ENCODE measurements at places on chromosomes 6 and 20.

DNA sequence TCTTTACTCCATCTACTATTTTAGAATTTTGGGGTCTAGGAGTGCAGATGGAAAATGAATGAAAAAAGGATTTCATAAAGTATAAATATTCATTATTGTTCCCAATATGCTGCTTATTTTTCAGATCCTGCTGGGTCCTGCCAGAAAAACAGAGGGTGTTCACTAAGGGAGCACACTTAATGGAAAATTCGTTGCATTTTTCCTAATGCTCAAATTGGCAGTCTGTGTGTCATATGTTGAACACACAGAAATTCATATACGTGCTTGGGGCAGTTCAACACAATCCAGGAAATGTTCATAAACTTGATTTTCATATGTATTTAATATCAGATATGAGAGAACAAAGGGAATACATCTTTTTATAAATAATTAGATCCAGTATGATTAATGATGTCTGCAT, 1019.4 kb downstream of the EPHA7 start:
- DNase-seq = no peak

- no peak for DNase-seq
Observed at GRCh38 chr20:39080326-39080725, 118.2 kb downstream of the DHX35 start.

- no peak for DNase-seq
Observed at GRCh38 chr20:13922241-13922640, 68.2 kb downstream of the SEL1L2 start.

- DNase-seq = peak; percentile 41
Observed at GRCh38 chr6:155171109-155171746, 92.6 kb upstream of the CLDN20 start.

- DNase-seq = no peak
Observed at GRCh38 chr6:165644586-165645266, 18.3 kb downstream of the PDE10A start.

GRCh38 chr20:44057698-44058675, 129.0 kb downstream of the JPH2 start:
- no peak for DNase-seq

GRCh38 chr20:43669332-43669731, 2.4 kb downstream of the MYBL2 start:
- no peak for DNase-seq

- no peak for DNase-seq
Observed at GRCh38 chr20:40900666-40901215, 127.9 kb upstream of the TOP1 start.

- no peak for DNase-seq
Observed at GRCh38 chr6:138988469-138988834, 399 bp upstream of the REPS1 start.

- no peak for DNase-seq
Observed at GRCh38 chr6:9761220-9761619, 653.7 kb downstream of the TFAP2A start.

DNA sequence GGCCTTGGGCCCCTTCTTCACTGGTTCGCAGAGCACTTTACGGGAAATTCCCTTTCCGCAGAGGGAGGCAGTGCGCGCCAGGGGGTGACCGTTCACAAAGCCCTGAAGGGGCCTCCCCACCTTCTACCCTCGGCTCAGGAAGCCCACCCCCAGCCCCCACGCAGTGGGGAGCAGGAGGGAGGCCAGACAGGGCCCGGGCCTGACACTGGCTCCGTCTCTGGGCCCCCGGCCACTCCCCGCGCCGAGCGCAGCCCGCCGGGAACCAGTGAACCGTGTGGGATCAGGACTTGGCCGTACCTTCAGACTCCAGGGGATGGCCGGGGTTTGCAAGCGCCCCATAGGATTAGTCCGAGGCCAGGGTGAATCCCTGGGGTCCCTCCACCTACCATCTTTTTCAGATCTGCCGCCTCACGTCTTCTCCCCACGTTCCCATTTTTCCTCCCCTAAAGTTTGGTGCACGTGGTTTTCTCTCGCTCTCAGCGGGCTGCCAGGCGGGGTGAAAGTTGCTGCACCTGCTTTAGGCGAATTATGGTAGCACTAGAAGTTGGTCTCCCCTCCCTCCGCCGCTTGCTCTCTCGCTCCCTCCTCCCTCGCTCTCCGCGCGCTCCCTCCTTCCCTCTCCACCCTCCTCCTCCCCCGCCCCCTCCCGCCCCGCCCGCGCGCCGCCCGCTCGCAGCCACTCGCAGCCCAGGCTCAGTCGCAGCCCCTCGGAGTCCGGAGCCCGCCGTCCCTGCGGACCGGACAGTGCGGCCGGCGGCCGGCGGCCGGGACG, at the start of gene FOXP4:
Gene FOXP4, plus strand, starts transcription at position 679 of the 772 bp plus-strand sequence. CDS start 19,380 bp downstream, outside the sequence.
- peak; percentile 72 for DNase-seq

DNA sequence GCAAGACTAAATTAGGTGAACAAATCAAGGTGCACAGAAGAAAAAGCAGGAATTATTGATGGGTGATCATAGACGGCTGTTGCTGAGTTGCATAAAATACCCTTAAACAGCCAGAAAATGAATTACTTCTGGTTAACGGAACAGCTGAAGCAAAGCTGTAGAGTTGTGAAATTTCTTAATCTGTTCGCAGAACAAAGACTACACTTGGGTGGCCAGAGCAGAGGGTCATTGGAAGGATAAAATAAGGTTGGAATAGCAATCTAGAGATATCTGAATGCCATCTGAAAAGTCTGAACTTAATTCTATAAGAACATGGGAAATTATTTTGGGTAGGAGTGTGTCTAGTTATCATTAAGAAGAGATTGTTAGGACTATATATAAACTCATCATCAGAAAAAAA, 339.1 kb upstream of the RSPO3 start:
- DNase-seq = no peak

GRCh38 chr20:16710781-16711180, 19.0 kb upstream of the SNRPB2 start:
- DNase-seq = no peak

GRCh38 chr20:11702721-11703518, 214.8 kb upstream of the BTBD3 start:
- DNase-seq = no peak

- DNase-seq = no peak
Observed at GRCh38 chr6:36243562-36244212, 26.2 kb upstream of the PNPLA1 start.

GRCh38 chr20:46458866-46459750, 52.7 kb upstream of the ELMO2 start:
- no peak for DNase-seq

- DNase-seq = no peak
Observed at GRCh38 chr6:13194852-13195251, 133.5 kb downstream of the TBC1D7 start.

- no peak for DNase-seq
Observed at GRCh38 chr6:27260369-27260768, 12.9 kb downstream of the PRSS16 start.

DNA sequence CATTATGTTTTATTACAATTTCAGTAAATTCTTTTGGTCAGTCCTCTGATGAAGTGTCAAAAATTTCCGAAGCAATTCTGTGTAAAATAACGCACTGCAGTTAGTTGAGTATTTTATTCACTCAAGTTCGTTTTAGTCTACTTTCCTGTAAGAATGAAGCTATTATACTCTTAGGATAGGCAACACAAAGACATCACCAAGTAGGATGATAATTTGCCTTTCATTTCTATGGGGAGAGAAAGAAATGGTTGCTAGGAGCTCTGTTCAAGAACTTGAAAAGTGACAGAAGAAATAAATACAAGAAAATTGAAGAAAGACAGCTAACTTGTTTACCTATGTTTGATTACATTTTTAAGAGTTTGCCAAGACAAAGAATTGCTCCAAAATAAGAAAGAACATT, 290.4 kb downstream of the EYS start:
- DNase-seq = no peak

DNA sequence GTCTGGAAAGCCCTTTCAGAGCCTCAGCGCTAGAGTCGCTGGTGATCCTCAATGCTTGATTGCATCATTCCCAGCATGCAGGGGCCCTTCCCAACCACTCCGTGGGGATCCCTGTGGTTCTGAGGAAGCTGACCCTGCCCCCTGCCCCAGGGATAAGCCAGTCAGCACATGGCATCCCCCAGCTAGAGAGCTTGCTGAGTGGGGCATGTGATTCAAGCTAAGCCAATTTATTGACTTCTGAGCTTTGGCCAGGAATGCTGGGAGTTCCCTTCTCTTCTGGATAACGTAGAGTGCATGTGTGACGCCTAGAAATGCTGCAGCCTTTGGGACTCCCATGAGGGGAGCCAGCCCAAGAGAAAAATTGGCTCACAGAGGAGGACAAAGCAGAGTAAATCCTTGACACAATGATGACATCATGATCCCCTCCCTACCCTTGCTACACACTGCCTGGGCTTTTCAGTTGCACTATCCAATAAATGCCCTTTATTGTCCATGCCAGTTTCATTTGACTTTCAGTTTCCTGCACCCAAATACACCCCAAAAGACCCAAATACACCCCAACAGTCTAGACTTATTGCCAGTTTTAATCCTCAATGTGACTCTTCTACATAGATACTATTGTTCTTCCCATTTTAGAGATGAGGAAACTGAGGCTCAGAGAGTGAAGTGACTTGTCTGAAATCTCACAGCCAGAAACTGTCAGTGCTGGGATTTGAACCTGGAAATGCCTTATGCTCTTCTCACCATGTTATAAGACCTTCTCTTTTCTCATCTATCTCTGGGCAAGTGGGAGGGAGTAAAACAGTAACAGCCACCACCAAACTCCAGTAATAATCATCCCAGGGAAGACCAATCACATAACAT, 34.3 kb downstream of the KCNB1 start:
- DNase-seq = no peak

- no peak for DNase-seq
Observed at GRCh38 chr6:78618970-78619369, 248.4 kb upstream of the IRAK1BP1 start.

DNA sequence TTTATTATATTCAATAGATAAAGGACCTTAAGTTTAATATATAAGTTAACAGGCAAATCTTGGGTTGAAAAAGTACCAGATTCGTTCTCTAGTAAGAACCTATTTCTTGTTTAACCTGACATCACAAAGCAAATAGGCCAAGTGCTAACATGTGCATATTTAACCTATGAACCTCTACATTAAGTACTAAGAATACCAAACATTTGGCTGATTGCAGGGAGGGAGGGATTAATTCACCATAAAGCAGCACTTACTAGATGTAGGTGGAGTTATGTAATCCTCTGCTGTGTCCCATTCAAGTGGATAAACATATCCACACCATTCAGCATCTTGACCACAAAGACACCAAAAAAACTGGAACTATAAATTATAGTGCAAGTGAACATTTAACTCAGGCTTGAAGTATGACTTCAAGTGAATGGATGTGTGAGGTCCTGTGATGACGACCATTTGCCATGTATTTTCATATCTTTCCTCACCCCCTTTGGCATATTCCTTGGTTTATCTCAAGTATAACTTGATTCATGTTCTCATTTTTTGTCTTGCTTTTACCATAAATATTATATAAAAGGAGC, 10.2 kb downstream of the STX11 start:
- DNase-seq = no peak

DNA sequence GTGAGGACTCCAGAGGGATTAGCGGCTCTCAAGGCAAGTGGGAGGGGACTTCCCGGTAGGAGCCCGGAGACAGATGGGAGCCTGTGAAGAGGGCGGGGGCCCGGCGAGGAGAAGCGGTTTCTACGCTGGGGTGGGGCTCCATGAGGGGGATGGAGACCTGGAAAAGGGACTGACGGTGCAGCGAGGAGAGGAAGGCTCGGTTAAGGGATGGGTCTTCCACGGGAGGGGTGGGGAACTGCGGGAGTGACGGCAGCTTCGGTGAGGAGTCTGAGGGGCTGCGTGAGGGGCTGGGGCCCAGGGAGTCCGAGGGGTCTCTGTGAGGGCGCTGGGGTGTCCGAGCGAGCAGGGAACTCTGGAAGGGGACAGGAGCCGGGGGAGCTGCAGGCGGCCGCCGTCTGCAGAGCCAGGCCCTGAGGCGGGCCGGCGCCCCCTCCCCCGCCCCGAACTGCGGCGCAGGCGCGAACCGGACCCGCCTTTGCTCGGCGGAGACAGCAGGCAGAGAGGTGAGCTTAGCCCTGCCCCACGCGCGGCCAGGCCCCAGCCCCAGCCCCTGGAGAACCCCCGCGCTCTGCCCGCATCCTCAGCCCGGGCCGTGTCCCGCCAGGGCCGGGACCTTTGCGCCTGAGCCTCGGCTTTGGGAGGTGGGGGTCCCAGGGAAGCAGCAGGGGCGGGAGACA, at the start of gene NRSN2:
Gene NRSN2, plus strand, starts transcription at position 472 of the 677 bp plus-strand sequence. CDS start 2,533 bp downstream, outside the sequence.
- peak; percentile 48 for DNase-seq

DNA sequence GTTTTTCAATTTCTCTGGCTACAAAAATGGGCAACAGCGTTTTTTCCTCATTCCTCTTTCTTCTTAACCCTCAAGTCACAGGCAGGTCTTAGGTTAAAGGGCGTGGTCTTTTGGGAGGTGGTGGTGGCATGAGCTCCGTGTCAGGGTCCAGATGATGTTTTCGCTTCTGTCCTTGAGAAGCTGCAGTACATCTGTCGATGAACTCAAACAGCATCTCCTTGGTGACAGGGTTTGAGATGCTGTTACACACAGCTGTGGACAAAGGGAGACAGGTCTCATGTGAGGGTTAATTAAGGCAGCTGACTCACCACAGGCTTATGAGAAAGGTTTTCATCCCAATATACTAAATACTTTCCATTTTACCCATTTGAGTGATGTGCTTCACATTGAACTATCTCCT, 350.8 kb downstream of the RNGTT start:
- DNase-seq = no peak

DNA sequence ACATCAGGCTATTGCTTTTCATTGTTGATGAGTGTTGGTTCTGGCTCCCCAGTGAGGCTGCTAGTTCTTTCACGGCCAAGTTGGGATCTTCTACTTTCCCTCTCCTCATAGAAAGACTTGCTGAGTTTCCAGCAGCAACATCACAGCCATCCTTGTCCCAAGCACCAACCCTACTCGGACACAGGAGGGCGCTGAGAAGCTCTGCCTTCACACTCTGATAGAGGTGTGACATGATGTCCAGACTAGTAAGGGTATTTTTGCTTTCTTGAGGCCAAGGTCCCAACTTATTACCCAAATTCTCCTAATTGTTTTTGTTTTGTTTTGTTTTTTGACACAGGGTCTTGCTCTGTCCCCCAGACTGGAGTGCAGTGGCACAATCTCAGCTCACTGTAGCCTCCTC, 3.0 kb upstream of the GCM1 start:
- no peak for DNase-seq

DNA sequence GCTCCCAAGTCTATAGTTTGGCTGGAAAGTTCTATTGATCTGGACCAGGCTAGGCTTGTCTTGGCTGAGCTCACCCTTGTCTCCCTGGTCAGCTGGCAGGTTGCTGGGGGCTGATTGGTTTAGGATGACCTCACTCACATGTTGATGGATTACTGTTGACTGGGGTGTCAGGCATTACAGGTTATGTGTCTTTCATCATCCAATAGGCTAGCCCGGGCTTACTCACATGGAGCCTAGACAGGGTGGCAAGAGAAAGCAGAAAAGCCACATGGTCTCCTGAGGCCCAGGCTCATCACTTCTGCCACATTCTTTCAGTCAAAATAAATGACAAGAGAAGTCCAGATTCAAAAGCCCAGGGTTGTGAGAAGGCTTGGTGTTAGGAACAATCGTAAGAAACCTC, 103.5 kb downstream of the BFSP1 start:
- no peak for DNase-seq

- no peak for DNase-seq
Observed at GRCh38 chr6:131414956-131415355, 158.1 kb upstream of the ARG1 start.

GRCh38 chr20:33423141-33423834, 20.3 kb downstream of the SNTA1 start:
- DNase-seq = no peak
